Glomerular endothelial cell (primary cell): ENCODE measurements at places on chromosomes 4 and X.

DNA sequence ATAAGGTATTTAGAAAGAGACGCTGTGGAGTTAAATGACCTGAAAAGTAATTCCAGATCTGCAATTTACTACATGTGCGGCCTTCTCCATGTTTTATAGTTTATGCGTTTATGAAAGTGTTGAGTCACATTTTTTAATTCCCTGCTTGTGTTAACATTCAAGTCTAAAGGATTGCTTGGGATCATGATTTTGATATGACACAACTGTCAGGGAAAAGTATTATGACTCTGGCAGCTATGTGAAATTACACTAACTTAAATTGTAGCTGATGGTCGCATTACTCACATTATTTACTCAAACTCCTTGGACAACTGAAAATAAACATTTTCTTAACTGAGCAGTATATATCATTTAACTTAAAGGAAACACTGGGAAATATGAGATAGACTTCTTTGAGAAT, 14.3 kb upstream of the GABRB1 start:
- no peak for DNase-seq

DNA sequence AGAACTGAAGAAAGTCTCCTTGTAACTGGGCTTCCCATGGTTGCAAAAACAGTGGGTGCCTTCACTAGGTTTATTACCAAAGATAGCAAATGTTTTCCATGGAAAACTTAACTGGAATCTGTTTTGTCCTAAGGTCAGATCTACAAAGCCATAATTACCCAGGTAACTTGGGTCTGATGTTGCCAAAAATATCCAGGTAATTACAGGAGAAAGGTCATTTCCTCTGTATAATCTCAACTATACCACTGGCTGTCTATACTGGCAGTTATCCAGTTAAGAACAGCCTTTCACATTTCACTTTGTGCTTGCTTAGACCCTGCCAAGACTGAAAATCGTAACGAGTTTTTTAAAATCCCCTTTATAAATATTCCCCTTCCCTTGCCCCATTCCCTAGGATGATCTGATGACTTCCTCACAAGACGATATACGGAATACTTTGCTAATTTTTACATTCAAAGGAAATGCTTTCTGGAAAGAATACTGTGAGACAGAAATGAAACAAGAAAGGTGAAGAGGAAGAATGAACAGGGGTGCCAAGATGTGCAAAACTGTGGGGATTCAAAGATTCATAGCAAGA, 105.5 kb downstream of the MAML3 start:
- no peak for DNase-seq

DNA sequence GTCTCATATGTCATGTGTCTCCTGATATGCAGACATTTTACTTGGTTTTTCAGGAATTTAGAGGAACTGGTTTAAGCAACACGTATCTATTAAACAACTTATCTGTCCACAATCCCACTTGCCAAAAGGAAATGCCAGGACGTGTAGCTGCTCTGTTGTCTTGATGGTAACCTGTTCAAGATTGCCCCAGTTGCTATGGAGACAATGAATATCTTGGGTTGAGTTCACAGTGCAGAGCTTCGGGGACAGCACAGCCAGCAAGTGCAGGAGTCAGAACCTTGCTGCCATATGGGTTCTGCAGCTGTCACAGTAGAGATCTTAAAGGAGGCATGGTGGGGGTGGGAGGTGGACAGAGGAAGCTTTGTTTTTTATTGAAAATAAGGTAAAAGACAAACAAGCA, 28.7 kb upstream of the FAM9B start:
- no peak for DNase-seq

DNA sequence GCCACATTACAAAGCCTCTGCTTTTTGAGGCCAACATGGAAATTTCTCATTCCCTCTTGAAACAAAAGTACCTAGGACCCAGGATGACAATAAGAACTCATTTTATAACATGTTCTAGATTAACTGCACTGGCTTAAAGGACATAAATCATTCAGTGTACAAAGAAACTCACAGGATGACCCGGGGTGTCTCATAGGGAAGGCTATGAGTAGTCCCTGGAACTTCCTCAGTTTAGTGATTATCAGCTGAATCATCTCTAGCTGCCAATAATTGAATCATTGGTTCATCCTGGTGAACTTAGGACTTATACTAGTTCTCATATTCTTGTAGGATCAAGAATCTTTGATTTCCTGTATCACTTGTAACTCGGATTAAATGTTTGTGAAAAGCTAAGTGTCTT, 95.8 kb upstream of the WDR1 start:
- no peak for DNase-seq

DNA sequence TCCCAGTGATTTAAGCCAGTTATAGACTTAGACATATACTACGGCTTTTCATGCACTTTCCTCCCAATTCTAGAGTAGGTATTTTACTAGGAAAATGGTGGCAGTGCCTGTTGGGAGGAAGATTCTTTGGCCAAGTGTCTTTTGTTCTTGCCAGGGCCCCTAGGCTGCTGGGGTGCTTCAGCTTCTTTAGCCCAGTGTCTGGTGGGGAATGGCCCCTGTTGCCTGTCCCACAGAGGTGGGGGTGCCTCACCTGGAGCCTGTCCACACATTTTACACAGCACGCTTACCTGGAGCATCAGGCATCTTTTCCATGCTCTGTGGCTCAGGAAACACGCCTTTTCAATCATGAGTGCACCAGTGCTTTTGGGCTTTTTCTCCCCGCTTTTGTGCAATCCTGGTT, 33.2 kb upstream of the MSANTD1 start:
- DNase-seq: no peak

DNA sequence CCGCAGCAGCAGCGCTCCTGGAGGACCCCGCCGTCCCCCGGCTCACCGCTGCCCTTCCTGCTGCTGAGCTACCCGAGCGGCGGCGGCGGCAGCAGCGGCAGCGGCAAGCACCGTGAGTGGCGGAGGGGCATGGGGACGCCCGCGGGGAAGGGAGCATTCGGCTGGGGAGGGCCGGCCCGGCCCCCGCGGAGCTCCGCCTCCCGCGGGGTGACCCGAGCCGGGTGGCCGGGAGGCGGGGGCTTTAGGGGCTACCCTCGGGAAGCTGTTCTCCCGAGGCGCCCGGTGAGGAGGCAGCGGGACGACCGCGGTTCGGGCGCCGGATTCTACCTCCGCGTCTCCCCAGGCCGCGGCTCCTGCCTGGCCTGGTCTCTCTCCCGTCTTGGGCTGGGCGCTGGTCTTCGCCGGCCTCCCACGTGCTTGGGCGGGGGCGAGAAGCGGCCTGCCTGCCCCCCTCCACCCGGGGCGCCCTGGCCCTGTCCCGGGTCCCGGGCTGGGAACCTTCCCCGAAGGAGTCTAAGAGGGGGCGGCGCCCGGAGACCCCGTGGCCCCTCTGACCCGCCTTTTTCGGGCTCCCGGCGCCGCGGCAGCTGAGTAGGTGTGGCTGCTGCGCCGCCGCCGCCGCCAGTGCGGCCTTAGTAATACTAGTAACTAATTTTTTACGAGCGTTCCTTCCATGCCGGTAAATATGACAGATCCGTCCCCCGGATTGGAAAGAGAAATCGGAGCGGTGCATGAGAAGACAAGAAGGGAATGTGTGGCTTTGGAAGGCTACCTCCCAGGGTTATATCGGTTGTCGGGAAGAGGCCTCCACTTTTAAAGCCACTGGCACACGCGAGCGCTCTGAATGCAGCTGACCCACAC, 16.4 kb upstream of the RUFY3 start:
- DNase-seq: no peak

DNA sequence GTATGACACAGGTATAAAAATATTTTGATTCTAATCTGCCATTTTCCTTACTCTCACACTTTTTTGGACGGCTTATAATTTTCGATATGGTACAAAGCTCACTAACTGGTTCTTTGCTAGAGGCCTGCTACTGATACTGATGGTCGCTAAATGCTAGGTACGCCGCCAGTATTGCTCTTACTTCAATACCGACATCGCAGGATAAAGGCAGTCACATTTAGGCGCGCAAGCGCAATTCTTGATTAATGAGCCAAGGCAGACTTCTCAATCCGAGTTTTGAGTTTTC, 557 bp upstream of the USP38 start:
- DNase-seq: no peak

GRCh38 chr4:147174591-147174990, 228.9 kb upstream of the TTC29 start:
- no peak for DNase-seq

GRCh38 chr4:157099506-157099905, 23.6 kb downstream of the GLRB start:
- DNase-seq: no peak

GRCh38 chr4:55675196-55675793, 39.2 kb upstream of the NMU start:
- no peak for DNase-seq

- no peak for DNase-seq
These were observed 64.6 kb downstream of the ZAR1 start for GRCh38 chr4:48554606-48555005.

- no peak for DNase-seq
These were observed 3.5 kb downstream of the SLC25A43 start for GRCh38 chrX:119402588-119402987.

- DNase-seq: no peak
These were observed 29.1 kb downstream of the ARHGEF9 start for GRCh38 chrX:63755892-63756291.

GRCh38 chr4:172938072-172938829, 230.4 kb upstream of the GALNT7 start:
- no peak for DNase-seq

- DNase-seq: peak; percentile 58
These were observed 1.5 kb downstream of the PIM2 start for GRCh38 chrX:48917139-48918001.
